Ureter (tissue), 1 donor: ENCODE measurements at places on chromosomes 1 and 21. TPM values are rescaled to one million over a fixed set of nuclear protein-coding genes. Genes with fewer than 3 reads are reported as not detected.

Gene SDC3
- 68.2 TPM for total RNA-seq

Gene PTCH2
- total RNA-seq, result 1.5 TPM

DNA sequence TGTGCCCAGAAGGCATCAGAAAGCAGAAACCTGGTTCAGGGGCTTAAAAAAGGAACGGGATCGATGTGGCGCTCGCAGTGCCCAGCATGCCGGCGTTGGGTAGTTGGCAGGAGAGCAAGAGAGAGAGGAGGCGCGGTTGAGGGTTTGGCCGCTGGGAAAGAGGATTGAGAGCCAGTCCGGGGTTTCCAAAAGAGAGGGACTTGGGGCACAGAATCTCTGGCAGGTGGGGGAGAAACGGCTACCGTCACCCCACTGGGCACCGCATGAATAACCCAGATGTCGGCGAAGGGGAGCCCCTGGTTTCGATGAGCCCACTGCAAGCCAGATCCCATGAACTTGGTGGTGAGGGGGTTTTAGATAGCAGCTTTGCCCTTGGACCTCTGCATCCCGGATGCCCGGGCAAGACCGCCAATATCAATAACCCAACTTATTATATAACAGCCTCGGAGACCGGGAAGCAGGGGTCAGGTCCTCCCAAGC is 60.4 kb upstream of the ACOT11 start:
- DNase-seq, result peak; percentile 64

- DNase-seq, result no peak
Measured at GRCh38 chr1:215477632-215478031, 89.5 kb upstream of the KCTD3 start.

DNA sequence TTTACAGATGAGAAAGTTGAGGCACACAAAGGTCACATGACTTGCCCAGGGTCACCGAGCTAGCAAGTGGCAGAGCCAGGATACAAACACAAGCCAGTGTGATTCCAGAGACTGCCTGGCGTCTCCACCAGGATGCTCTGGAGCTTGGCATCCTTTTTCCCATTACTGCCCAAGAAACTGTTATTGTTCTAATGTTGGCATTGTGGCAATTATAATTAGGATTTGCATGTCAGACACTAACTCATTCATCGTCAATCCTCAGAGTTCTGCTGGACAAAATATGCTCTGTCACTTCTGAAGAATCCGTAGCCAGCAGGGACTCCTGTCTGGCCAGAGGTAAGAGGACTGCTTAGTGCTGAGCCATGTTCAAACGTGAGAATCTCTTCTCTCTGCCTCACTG is 8.8 kb downstream of the KAZN start:
- no peak for DNase-seq

DNA sequence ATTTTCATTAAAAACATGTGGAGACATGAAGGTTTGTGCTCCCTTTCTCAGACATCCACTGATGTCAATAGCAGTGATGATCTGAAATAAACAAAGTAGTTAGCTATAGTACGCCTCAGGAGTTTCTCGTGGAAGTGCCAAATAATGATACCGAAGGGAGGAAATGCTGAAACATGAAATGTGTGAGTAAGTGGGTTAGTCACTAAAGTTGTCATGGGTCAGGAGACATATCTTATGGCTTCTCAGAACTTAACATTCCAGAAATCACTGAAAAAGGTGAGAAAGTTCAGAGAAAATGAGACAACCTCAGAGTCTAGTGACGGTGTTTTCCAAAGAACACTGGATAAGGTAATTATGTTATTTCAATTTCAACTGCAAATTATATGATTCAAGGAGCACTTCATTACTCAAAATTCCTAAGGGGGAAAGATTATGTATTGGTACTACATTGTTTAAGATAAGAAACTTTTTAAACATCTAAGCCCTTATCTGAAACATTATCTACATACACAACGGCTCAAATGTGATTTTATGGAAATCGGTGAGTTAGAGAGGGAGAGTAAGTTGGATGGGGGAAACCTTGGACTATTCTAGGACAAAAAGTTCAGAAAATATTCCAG is 20.6 kb downstream of the NIBAN1 start:
- no peak for DNase-seq

DNA sequence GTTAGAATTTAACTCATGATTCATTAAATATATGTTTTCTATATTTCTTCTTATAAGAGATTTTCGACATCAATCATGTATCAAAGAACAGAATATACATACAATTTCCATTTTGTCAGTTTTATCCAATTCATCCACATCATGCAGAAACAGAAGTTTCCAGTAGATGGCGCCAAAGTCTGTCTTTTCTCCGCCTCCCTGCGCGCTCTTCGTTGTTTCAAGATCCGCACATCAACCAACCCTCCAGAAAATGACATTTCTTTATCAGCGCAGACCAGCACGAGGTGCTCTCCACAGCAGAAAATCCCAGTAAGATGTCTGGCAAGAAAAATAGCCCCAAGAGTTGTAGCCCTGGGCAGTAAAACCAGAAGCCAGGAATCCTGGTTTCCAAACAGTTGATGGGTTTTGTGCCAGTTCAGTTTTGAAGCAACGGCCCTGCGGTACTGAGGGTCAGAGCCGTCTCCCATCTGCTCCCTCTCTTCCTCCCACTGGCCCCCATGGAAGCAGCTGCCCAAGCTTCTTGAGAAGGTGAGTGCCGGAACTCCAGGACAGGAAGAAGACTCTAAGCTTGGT is 38.6 kb upstream of the GPR137B start:
- DNase-seq, result peak; percentile 65
